Ovary (tissue), 10 donors: ENCODE measurements at places on chromosomes 1 and 21.

DNA sequence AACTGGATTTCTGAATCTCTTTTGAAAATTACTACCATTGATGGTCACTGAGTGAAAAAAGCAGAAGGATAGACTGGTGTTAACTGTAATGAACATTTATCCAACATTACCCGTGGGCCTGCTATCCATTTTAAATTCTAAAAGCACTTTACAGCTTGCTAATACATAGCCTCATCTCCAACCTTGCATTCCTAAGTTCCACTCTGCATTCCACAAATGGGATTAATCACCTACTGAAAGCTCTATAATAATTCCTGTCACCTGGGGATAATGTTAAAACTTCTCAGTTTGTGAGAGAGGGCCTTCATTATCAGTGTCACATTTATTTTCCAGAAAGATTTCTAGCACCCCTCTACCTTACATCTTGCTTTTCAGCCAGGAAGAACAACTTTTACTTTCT is 38.2 kb downstream of the PTPRC start:
- no peak for DNase-seq

DNA sequence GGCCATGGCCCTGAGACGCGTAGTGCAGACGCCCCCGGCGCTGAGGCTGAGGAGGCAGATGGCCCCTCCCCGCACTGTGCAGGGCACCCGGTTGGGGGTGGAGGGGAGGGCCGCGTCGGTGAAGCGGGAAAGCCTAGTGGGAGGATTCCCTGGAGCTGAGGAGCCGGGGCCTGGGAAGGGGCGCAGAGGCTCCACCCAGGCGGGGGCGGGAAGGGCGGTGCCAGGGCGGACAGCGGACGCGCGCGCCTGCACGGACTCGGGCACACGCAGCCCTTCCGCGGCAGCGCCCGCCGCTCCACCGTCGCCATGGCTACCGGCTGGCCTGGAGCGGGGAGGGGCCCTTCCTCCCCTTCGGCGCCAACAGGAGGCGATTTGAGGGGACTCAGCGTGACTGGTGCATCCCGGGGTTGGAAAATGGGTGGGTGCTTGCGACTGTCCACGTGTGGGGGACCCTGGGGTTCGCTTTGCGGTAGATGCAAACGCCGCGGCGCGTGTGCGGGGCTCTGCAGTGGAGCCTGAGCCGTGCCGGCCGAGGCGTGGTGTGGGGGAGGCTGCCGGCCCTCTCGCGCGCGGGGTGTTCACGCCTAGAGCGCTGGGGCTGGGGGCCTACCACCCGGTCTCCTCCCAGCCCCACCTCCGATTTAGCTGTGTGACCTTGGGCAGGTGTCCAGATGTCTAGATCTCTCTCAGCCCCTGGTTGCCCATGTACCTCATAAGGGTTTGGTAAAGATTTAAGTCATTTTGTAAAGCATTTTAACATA is 35.1 kb downstream of the PTPRF start:
- peak; percentile 72 for DNase-seq

- DNase-seq, result peak; percentile 57
These were observed 2.8 kb upstream of the ZBTB7B start for GRCh38 chr1:154999571-155000410.

GRCh38 chr1:115365738-115366137 is 27.7 kb upstream of the NGF start:
- DNase-seq, result peak; percentile 73

DNA sequence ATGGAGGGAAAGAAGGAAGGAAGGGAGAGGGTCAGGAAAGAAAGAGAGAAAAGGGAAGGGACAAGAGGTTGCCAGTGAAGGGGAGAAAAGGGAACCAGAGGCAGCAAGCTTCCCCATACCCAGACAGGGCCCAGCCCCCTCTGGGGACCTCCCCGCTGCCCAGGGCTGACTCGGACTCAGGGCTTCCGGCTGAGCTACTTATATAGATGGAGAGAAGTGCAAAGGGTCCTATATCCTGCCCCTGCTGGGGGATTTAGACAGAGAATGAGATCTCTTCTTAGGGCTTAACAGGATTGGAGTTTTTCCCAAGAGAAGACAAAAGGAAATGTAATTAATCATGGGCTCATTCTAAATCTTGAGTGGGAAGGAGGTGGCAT is at the start of gene ETV3L:
Gene ETV3L (minus strand): TSS at position 176 of the 377 bp plus-strand sequence. CDS start 285 bp downstream, outside the sequence.
- no peak for DNase-seq

- DNase-seq, result no peak
These were observed 2.2 kb upstream of the TESK2 start for GRCh38 chr1:45493116-45493697.

- DNase-seq, result no peak
These were observed 3.6 kb upstream of the RABIF start for GRCh38 chr1:202892501-202892900.

GRCh38 chr1:164325786-164326185 is 233.2 kb upstream of the PBX1 start:
- DNase-seq, result no peak

DNA sequence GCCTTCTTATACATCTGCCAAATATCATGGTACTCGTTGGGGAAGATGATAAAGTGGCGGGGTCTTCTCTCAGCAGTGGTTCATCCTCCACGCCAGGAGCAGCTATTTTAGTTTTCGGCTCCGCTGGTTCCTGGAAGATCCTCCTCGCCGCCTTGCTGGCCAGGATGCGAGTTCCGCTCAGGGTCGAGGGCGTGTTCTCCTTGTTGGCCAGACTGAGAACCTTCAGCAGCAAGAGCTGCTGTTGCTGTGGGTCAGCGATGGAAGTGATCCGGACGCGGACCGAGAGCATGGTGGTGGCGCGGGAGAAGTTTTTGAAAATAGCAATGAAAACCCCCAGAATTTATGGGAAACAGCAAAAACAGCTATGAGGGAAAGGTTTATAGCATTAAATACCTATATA is 11.4 kb upstream of the CFAP126 start:
- DNase-seq, result no peak

DNA sequence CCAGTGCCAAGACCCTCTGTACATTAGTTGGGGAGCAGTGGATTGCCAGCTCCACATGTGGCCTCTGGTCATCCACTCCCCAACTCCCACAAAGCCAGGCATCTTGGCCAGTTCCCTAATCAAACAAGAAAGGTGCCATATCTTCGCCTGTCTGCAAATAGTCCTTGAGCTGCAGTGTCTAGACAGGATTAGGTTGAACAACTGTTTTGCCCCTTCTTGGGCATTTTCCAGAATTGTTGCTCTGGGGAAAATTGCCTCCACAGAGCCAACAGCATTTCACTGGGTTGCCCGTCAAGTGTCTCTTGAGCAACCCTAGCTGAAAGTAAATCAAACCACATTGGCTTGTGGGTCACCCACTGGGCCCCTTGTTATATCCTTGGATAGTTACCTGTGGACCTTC is 109.3 kb downstream of the GDAP2 start:
- no peak for DNase-seq

DNA sequence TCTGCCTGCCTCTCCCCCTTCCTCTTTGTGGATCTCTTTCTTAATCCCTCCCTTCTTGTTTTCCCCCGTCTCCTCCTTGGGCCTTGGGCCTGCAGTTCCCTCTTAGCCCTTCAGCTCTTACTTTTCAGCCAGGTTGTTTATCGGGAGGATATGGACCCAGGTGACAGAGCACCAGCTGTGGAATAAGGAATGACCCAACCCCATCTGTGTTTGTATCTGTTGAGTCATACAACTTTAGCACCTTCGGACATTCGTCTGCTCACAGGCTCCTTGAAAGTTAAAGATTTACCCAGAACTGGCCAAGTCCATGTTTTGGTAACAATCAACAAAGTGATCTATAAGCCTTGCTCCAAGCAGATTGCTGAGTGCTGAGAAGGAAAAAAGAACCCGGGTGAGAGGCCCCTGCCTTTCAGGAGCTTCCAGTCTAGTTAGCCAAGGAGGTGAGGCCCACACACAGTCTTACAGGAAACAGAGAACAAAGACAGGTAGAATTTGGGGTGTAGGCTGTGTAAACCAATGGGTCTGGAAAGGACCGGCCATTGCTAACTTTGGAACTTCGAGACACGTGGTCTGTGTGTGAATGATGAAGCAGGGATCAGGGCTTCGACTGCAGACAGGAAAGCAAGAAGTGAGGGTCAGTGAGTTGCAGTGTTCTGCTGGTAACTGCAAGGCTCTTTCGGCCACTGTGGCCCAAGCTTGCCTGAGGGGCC is 66.7 kb upstream of the F3 start:
- DNase-seq, result no peak

- DNase-seq, result peak; percentile 77
These were observed 10.0 kb downstream of the YBEY start for GRCh38 chr21:46295996-46296752.
